ENCODE measurements at places on chromosomes 6 and 20.

DNA sequence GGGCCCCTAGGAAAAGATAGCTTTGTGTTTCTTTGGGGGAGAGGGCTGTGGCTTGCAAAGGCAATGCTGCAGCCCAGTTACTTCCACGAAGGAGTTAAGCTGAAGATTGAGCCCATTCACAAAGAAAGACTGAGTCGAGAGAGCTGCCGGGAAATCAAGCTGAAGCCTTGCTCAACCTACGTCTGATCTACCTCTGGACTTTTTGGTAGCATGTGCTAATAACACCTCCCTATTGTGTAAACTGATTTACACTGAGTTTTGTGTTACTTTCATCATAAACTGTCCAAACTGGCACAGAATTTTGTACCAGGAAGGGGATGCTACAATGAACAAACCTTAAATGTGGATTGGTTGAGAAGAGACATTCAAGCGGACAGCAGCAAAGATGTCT, 23.5 kb downstream of the BANF2 start:
- no peak for DNase-seq

- no peak for DNase-seq
These were observed 712.9 kb upstream of the MAP3K7 start for GRCh38 chr6:91299544-91300491.

- DNase-seq, result no peak
These were observed 53.9 kb upstream of the SCML4 start for GRCh38 chr6:107877968-107878367.

GRCh38 chr6:2179241-2179640, 66.2 kb downstream of the GMDS start:
- DNase-seq, result no peak

GRCh38 chr20:3224681-3225421, 14.1 kb downstream of the SLC4A11 start:
- no peak for DNase-seq

GRCh38 chr20:22931653-22932608, 103.2 kb upstream of the SSTR4 start:
- DNase-seq, result no peak

GRCh38 chr6:9409126-9409525, 973.8 kb upstream of the SLC35B3 start:
- DNase-seq, result no peak

DNA sequence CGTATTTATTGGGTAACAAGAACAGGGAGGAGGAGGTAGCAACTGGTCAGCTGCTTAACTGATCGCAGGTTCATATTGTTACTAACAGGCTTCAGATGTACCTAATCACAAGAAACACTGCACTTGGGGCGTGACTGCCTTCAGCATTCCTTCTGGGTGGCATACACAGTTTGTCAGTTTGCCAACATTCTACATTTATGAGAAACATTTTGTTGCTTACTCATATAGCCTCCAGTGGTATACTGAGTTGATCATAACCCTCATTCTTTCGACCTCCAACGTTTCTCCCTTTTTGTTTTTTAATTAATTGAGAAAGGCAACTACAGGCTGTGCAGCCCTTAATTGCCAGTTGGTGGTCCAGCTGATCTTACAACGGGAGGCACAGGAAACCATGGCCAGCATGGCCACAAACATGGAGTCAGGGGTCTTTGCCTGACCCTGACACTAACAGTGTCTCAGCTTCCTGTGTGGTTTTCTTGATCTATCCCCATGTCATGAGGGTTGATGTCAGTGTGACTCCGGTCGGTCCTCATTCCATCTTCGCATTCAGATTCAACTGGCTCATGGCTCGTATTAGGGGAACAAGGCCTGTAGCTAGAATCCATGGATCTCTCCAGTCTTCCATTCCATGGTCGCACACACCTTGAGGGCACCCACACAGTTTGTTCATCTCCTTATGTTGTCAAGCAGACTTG, 9.4 kb downstream of the EPB41L2 start:
- no peak for DNase-seq

DNA sequence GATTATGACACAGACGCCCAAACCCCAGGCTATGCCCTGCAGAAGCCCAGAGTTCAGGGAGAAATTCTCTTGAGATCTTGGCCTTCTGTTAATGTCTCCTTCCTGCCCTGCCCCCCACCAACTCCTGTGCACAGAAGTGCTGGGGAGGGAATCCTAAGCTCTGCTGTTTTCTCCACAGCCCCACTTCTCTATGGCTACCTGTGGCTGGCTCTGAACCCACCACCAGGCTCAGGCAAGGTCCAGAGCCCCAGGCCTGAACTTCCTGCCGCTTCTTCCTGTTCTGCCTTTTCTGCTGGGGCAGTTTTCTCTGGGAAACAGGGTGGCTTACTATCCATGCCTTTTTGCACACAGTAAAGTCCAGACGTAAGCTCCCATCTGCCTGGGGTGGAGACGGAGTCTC, 77.5 kb upstream of the NNAT start:
- DNase-seq, result no peak

GRCh38 chr20:3857405-3857804, 10.8 kb downstream of the MAVS start:
- no peak for DNase-seq

- no peak for DNase-seq
These were observed 16.1 kb upstream of the VSTM2L start for GRCh38 chr20:37886851-37887297.

GRCh38 chr20:43583133-43583864, 7.4 kb upstream of the IFT52 start:
- DNase-seq, result no peak

DNA sequence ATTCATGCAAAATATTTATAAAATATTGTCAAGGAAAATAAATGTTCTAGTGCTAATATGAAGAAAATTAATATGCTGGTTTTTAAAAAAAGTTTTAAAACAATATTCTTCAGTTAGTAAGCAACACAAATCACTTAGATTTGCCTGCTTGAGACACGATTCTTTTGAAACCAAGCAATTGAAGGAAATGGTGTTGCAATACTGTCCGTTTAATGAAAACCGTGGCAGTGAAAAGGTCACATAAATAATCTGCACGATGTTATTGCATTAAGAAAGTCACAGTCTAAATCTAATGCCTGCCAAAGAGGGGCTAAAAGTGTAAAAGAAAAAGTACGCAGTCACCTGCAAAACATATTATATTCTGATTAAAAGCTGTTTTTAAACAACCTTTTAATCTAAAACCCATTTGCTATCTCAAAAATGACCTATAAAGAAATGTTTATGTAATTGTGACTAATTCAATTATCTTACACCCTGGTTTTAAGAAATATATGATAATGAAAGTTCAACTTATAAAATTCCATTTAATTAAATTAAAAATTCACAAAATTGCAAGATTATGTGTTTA, 143.0 kb downstream of the GMDS start:
- no peak for DNase-seq

GRCh38 chr6:19664050-19664449, 173.1 kb upstream of the ID4 start:
- no peak for DNase-seq

DNA sequence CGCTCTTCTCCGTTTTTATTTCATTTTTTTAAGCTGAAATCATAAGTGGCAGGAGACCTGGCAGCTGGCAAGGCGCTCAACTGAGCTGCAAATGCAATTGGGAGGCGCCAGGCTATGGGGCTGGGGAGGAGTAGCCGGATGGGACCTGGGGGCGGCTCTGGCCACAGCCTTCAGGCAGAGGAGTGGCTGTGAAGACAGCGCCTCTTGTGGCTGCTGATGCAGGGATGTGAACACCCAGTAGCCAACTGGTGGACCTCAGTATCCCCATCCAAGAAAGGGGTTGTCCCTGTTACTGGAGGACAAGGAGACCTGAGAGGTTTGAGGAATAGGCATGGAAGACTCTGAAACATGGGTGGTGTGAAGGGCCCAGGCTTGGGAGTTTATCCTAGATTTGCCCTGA, 12.6 kb downstream of the KCNK17 start:
- no peak for DNase-seq

GRCh38 chr20:52193133-52193532, 1.6 kb upstream of the ZFP64 start:
- no peak for DNase-seq

GRCh38 chr6:131635384-131636340, 1.4 kb upstream of the ENPP3 start:
- DNase-seq, result no peak

- DNase-seq, result no peak
These were observed 288.1 kb upstream of the MAP3K7 start for GRCh38 chr6:90874931-90875330.

DNA sequence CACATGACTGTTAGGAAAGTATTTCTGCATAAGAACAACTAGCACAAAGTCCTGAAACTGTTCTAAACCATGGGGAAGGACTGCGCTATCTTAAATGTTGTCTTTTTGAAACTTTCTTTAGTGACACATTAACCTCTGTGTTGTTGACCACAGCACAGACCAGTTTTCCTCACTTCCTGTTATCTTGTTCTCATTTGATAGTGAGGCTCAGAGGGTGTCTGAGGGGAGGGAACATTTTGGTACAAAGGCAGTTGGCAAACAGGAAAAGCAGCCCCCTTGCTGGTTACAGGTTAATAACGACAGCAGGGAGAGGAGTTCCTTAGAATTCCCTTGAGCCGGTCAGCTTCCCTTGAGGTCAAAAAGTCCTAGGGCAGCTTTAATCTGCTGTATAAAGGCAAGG, 143.5 kb upstream of the BMP2 start:
- DNase-seq, result no peak

GRCh38 chr6:15608396-15608795, 54.4 kb downstream of the DTNBP1 start:
- DNase-seq, result no peak

GRCh38 chr20:56857950-56858349, 228.8 kb downstream of the TFAP2C start:
- DNase-seq, result no peak

- no peak for DNase-seq
These were observed 259.7 kb downstream of the RFPL4B start for GRCh38 chr6:112606656-112607435.

GRCh38 chr6:100168148-100168547, 174.1 kb upstream of the MCHR2 start:
- no peak for DNase-seq

- DNase-seq, result no peak
These were observed 23.5 kb downstream of the COL20A1 start for GRCh38 chr20:63316502-63316921.

- DNase-seq, result no peak
These were observed 522.9 kb upstream of the SOX4 start for GRCh38 chr6:21070620-21071019.

- no peak for DNase-seq
These were observed 56.9 kb downstream of the FAM229B start for GRCh38 chr6:112144145-112144926.

DNA sequence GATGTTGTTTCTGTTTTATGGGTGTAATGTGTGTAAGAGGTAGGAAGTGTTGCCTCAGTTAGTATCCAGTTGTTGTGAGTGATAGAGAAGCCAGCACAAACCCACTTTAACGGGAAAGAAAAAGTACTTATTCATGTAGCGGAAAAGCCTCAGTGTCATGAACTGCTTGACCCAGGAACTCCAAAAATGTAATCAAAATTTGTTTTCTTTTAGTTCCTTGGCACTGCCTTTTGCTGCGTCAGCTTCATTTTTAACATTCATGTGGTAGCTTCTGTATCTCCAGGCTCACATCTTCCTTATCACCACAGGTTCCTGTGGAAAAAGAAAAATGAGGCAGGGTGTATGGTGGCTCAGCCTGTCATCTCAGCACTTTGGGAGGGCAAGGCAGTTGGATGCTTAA, 46.4 kb upstream of the CCDC28A start:
- no peak for DNase-seq

DNA sequence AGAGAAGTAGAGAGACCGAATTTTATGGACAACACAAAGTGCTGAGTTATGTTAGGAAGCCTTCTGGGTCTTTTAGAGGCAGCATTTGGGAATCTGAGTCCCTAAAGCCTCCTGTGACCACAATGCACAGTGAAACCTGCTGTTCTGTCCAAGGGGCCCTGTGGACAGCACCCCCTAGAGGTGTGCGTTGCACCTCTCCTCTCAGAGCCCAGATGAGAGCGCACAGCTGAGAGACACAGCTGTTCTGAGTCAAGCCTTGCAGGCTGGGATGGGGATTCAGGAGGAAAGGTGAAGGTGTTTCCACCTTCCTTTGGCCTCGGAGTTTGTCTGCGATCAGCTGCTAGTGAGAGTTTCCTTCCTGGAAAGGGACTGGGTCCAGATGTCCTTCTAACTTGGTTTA, 13.0 kb downstream of the PCK1 start:
- no peak for DNase-seq

GRCh38 chr20:24451428-24451827, 18.0 kb upstream of the SYNDIG1 start:
- DNase-seq, result no peak

DNA sequence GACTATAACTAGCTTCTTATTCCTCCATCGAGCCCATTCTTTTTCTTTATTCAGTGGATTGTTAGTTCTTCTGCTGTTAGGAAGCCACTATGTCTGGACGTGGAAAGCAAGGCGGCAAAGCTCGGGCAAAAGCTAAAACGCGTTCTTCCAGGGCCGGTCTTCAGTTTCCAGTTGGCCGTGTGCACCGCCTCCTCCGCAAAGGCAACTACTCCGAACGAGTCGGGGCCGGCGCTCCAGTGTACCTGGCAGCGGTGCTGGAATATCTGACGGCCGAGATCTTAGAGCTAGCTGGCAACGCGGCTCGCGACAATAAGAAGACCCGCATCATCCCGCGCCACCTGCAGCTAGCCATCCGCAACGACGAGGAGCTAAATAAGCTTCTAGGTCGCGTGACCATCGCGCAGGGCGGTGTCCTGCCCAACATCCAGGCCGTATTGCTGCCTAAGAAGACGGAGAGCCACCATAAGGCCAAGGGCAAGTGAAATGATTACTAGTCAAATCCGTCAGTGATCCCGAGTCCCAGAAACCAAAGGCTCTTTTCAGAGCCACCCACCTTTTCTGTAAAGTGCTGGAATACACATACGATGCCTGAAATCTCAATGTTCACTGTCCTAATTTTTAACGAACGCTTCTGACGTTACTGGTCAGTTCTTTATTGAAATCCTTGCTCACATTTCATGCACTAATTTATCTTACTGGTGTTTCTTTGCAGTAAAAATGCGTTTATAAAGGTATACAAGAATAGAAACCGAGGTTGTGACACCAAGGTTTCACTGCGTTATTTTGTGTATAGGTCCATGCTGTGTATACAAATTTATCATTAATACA, 129.9 kb downstream of the HFE start:
- DNase-seq, result peak; percentile 62

DNA sequence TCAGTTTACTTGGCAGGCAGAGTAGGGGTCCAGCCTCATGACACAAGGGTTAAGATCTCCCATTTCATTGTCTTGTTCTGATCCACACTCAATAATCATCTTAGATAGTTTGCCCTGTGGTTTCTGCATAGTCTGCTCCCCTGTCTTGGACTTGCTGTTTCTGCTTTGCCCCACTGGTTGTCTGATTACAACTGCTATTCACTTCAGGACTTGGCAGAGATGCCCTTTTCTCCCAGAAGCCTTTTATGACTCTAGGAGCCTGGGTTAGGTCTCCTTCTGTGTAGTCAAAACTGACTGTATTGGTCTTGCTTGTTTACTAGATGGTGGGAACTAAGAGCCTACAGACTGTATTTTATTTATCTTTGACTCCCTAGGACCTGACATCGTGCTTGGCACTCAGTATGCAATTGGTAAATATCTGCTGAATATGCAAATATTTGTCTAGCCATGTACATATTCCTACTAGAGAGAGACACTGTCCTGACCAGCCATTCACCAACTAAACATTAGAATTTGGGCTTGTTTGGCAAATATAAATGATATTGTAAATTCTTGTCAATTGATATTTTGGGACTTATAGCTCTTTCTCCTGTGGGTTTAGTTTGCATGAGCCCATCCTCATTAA, 165.9 kb upstream of the KCNK16 start:
- DNase-seq, result no peak
